ENCODE measurements at places on chromosomes 3 and 15.

DNA sequence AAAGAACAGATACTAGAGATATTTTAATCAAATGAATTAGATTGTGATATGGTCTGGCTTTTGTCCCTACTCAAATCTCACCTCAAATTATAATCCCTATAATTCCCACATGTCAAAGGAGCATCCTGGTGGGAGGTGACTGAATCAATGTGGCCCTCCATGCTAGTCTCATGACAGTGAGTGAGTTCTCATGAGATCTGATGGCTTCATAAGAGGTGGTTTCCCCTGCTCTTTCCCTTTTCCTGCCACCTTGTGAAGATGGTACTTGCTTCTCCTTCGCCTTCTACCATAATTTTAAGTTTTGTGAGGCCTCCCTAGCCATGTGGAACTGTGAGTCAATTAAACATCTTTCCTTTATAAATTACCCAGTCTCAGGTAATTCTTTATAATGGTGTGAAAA, 82.8 kb downstream of the FAIM start:
- DNase-seq: no peak

DNA sequence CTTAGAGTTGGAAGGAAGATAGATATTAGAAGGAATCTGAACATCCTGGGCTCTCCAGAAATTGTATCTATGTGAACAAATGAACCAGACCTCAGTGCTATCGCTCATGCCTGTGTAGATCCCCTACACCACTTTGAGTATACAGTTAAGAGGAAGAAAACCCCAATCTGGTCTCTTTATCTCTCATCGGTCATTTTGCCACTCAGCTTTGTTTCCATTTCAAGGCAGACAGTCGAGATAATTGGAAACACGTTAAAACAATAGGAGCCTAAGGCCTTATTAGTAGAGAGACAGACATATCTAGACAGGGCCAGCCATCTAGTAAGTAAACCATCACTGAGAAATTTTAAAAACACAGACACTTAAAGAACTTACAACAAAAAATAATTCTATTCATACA, 101.6 kb downstream of the MYLK start:
- DNase-seq: no peak

GRCh38 chr15:80081390-80081789, 21.9 kb downstream of the ZFAND6 start:
- no peak for DNase-seq

GRCh38 chr3:32195995-32196540, 42.4 kb upstream of the CMTM8 start:
- no peak for DNase-seq

GRCh38 chr15:76951220-76951619, 19.7 kb downstream of the RCN2 start:
- DNase-seq: no peak

GRCh38 chr3:38001456-38002081, 11.0 kb downstream of the VILL start:
- DNase-seq: no peak

GRCh38 chr15:41908736-41909461, 15.0 kb upstream of the SPTBN5 start:
- no peak for DNase-seq

DNA sequence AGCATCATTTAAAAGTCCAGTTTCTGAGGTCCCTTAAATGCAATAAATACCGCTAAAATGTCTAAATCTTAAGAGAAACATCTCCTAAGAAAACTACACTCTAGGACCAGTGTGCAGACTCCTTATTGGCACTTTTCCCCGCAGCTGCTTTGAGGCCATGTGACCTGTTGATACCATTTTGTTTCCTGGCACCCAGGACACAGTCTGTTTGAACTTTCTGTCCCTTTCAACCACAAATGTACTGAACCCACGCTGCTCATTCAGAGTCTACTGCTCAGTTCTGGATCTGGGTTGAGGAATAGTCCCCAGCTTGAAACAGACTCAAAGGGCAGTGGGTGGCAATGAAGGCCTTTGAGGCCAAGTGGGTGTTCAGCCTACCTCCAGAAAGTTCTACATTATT, 17.1 kb downstream of the LDHAL6B start:
- DNase-seq: no peak

DNA sequence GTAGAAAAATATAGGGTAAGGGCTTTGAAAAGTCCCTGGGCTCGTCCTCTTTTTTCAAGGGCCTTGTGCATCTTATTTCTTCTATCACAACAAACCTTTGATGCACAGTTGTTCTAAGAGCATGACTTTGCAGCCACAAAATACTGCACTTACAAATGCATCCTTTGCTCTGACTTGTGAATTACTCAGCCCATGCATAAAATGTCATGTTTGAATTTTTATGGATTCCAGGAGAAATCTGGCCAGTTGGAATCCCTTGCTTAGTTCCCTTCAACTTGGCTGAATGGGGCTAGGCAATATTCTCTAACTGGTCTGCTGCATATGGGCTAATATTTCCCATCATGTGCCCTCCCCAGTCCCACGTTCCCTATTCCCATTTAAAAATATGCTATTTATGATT, 523.9 kb upstream of the RGMA start:
- no peak for DNase-seq

DNA sequence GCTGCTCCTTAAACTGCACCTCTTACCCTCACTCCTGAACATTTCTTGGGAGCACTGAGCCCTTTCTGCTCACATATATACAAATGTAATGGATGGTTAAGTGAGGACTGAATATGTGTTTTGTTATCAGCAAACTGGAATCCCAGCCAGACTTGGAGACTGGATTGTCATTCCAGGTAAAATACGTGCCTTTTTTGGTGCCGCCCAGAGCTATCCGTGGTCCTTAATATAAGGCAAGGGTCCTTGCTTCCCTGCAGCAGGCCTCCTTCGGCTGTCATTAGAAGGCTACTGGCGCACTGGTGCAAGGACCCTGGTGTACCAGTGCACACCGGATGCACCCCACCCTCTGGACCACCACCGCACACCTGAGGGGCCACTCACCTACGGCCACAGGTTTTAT, 1.1 kb upstream of the GABRB3 start:
- no peak for DNase-seq

DNA sequence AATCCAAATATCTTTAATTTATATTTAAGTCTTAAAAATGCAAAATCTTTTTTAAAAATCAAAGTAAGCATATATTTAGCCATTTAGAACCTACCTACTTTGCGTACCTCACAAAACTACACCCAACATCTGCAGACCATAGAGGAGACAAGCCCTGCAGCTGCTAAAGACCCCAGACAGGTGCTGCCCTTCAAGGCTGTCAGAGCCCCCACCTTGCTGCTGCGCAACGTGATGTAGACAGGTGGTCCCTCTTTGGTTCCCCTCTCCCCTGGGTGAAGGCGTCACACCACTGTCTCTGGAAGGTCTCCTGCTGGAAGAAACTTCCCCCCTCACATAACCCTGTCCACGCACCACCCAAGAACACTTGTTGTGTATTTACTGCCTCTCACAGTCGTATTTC, 204.5 kb downstream of the ARRDC4 start:
- no peak for DNase-seq

DNA sequence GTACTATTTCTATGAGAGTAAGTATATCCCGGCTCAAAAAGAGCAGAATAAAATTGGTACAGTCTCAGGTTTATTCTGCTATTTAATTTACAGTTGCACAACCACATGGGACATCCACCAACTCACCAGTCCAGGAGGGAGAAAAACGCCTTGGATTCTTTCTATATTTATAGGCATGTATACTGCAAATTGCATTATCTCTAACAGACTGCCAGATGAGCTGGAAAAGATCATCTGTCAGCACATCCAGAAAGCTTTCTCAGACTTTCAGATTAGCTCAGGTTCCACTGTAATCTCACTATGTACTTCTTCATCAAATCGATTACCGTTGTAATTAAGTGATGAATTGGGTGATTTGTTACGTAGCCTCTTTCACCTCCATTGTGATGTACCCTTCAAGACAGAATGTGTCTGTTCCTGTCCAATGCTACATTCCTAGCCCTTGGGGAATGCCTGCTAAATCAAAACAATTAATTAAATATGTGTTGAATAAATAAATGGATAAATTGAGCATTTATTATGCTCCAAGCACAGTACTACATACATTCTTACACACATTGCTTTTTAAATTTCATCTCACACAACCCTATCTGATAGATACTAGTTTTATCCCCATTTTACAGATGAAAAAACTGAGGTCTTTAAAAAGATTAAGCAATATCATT, 38.1 kb upstream of the TMC3 start:
- no peak for DNase-seq

- no peak for DNase-seq
These were observed 108.8 kb upstream of the PTPRG start for GRCh38 chr3:61452535-61453090.
